Stimulated activated CD4-positive, alpha-beta T cell treated with anti-CD3 and anti-CD28 coated beads, Interleukin-4, amount 100 ng/mL, for 1 hour (primary cell): ENCODE measurements at places on chromosomes 3 and 15.

DNA sequence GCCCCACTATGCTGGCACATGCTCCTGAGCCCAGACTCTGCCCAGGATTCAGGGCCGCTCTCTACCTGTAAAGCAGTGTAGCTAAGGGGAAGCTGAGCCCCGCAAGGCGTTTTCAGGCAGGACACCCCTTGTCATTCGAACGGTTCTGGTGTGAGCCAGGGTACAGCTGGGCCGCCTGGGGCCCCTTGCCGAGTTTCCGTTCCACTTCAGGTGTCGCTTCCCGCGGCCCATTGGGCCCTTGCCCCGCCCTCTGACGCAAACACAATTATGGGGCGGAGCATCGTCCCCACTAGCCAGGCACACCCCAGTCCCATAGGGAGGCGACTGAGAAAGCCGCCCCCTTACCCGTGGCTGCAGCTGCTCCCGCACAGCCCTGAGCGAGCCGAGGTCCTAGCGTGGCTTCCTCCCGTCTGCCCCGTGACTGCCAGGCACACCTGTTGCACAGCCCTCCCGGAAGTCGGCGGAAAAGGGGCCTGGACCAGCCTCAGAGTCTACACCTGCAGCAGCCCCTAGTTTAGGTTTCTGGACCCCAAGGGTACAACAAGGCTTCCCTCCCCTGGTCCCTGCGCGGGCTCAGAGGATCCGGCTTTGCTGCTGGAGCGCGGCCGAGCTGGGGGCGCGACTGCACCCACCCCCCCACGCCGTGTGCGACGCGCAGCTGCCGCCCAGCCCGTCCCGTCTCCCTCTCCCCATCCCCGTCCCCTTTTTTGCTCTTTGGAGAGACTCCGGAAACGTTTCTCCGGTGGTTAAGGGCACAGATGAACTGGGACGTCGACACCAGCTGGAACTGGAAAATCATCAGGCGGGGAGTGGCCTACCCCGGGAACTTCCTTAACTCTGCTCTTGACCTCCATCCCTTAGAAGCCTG, at the start of gene PLSCR2:
Gene PLSCR2, minus strand, starts transcription at position 412 of the 868 bp plus-strand sequence. CDS start 9,657 bp downstream, outside the sequence.
- DNase-seq = peak; percentile 68

DNA sequence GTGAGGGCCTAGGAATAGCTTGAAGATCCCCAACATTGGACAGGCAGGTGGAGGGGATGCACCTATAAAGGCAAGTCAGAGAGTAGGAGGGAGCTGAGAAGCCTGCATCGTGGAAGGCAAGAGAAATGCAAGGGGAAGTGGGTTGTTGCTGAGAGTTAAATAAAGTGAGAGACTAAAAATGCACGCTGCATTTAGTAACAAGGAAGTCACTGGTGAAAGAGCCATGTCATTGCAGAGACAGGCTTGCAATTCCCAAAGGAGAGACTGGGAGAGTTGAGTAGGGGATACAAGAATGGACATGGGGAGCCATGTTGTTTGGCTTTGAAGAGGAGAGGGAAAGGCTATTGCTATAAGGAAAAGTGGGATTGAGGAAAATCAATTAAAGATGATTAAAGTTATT, 77.0 kb upstream of the HEG1 start:
- no peak for DNase-seq

DNA sequence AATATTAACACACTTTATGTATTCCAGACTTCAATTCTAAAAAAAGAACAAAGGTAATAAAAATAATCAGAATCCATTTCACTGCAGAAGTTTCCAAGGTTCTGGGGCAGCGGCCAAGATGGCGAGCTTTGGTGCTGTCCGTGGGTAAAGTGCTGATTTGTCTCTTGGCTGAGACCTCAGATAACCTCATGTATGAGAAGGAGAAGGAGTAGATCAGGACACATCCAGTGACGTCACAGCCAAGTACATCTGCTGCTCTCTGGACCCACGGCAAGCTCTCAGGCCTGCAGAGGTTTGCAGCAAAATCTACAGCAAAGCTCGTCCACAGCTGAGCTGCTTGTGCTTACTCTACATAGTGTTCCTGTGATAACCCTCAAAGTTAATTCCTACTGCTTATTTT, 165.7 kb downstream of the MAGI1 start:
- DNase-seq = no peak

- no peak for DNase-seq
These were observed 665.7 kb upstream of the TBL1XR1 start for GRCh38 chr3:177862962-177863491.

DNA sequence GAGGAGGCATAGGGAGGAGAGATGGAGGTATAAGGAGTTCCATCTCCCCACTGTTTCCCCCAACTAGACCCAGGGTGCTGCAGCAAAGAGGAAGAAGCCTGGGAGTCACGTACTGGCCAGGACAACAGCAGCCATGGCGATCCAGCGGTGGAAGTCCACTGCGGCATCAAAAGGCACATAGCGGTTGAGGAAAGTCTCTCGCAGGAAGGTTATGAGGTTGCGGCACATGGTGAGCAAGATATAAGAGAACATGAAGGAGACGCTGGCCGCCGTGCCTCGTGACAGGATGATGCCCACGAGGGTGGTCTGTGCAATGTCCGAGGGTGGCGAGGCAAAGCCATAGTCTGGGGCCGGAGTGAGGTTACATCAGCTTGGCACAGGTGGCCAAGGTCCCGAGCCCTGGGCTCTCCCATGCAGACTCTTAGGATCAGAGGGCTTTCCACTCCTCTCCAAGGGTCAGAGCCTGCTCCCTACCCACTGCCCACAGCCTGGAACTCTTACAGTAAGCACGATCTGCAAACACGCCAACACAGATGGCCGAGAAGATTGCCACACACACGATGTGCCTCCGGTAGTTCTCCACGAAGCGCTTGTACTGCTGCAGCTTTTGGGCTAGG, 14.3 kb downstream of the DUOX2 start:
- DNase-seq = no peak

DNA sequence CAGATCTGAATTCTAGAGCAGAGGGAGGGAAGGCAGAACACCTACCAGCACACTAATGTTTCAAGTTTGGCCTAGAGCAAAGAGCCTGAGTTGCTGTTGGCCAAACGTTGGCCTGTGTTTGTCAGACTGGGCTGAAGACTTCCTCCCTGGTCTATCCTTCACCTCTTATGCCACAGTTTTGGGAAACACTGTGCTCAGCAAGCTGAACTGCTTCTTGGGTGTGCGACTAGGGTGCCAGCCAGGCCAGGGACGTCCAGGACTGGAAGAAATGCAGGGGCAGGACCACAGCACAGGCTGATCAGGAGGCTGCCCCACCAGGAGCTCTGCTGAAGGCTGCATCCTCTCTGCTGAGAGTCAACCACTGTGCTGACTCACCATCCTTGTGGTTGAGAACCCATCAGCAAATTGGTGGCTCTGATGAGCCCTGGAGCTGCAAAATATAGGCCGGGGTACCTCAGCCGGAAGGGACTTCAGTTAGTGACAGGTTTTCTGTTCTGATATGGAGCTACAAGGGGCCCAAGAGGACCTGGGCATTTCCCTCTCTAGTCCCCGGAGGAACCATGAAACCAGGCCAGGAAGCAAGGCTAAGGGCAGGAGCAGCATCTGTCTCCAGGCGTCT, 131.6 kb upstream of the RASGRP1 start:
- peak; percentile 57 for DNase-seq

GRCh38 chr3:110577854-110578253, 493.8 kb upstream of the NECTIN3 start:
- DNase-seq = no peak

DNA sequence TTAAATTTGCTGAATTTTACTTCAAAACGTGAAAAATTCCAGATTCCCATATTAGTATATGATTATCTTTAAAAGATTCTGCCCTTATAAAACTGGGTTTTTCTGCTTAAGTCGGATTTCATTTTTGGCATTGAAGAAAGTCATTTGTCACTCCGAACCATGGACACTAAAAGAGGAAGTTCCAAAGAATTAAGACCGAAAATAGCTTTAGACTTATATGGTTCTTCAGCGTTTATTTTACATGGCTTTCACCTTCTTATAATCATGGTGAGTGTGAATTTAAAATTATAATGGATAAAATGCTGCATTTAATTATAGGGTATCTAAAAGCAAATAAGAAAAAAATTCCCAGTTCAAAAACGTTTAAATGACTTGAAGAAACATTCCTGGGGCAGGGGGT, 1.0 kb downstream of the C3orf38 start:
- DNase-seq = no peak

GRCh38 chr3:138941259-138941885, 5.6 kb downstream of the FOXL2 start:
- peak; percentile 31 for DNase-seq

- no peak for DNase-seq
These were observed 7.2 kb downstream of the RCN2 start for GRCh38 chr15:76938752-76939151.
